ENCODE measurements at places on chromosomes 1 and 21. TPM values are rescaled to one million over a fixed set of nuclear protein-coding genes. Genes with fewer than 3 reads are reported as not detected.

DNA sequence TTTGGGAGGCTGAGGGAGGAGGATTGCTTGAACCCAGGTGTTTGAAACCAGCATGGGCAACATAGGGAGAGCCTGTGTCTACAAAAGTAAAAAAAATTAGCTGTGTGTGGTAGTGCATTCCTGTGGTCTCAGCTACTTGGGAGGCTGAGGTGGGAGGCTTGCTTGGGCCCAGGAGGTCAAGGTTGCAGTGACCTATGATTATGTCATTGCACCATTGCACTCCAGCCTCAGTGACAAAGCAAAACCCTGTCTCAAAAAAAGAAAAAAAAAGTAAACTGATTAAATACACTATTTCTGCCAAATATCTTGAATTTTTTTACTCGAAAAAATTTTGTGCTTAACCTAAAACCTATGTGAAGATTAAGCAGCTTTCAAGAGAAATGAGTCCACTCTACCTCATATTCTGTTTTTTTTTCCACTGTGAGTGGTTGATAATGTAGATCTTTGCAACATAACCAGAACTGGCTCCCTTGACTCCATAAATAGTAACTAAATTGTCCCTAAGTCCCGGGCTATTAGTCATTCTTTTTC lies 19.4 kb upstream of the ZNF281 start:
- DNase-seq, result no peak

DNA sequence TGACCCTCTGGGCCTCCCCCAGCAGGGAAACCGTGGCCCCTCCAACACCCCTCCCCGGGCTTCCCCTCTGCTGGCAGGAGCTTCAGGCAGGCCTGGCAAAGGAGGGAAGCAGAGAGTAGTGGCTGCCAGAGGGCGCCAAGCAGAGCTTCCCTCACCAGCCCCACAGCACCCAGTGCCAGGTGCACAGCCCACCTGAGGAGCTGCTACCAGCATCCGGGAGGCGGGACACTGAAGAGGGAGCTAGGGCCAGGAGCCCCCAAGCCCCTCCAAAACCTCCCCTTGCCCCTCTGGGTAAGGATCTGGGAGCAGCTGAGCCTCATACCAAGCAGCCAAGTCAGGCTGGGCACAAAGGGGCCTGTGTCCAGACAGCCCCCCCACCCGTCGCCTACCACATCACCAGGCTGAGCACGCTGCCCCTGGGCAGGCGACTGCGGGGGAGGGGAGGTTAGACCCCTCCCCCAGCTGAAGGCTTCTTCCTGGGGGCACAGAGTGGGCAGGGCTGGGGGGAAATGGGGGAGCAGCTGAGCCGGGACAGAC lies 19.6 kb downstream of the CCDC24 start:
- no peak for DNase-seq

NBPF10 gene
- polyA plus RNA-seq, result 0.57 TPM

DNA sequence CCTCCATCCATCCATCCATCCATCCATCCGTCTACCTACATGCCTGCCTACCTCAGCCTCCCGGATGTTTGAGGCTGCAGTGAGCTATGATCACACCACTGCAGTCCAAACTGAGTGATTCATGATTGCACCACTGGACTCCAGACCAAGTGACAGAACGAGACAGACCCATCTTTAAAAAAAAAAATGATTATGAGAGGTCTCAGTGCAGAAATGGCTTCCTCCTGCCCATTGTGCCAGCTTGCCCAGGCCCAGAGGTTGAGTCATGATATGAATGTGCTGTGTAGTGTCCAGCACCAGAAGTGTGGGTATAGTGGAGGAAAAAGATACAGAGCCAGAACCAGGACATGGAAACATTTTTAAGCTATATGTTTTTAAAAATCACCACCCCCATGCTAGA lies 149.9 kb downstream of the KIF26B start:
- DNase-seq, result no peak

GRCh38 chr1:85093644-85094043 lies 45.3 kb upstream of the MCOLN3 start:
- no peak for DNase-seq

LCE2B gene
- not detected for polyA plus RNA-seq

DNA sequence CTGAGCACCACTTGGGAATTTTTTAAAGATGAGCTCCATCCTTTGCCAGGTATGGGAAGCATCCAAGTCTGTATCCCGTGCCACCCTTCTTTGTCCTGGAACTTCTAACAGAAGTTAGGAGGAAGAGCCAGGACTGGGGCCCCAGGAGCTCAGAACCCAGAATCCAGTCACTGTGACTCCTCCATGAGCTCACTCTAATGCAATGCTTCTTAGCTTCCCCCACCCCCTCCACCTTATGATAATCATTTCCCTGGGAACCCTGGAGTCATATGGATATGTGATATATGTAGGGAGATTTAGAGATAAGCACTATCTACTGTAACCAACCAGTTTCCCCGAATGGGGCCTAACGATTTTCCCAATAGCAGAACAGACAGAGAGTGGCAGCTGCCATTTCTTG lies 758 bp upstream of the SPRR5 start:
- no peak for DNase-seq

- DNase-seq, result no peak
Measured at GRCh38 chr1:33009561-33009960, 27.1 kb downstream of the AK2 start.

GRCh38 chr1:167094690-167095089 lies 815 bp downstream of the STYXL2 start:
- DNase-seq, result no peak

DNA sequence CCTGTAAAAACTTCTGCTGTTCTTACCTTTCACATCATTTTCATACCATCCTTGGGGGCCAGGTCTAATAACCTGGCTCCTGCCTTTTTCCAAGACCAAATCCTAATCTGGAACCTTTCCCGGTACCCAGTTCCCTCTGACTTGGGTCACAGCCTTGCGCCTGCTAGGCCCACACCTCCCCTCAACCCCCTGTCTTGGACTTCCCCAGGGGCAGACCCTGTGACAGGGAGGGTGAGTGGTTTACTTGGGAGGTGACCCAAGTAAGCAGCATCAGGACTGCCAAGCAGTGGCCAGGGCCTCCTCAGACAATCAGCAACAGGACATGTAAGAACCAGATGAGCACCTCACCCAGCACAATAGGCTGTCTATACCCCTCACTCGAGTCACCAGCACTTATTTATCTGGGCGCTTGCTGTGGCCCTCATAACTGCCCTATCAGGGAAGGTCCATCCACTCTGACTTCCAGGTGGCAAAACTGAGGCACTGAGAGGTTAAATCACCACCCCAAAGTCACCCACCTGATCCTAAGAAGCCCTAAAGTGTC lies 124.7 kb downstream of the MATN1 start:
- DNase-seq, result no peak

ANXA9 gene
- polyA plus RNA-seq, result not detected

- no peak for DNase-seq
Measured at GRCh38 chr1:56064705-56065104, 514.7 kb downstream of the PLPP3 start.

DNA sequence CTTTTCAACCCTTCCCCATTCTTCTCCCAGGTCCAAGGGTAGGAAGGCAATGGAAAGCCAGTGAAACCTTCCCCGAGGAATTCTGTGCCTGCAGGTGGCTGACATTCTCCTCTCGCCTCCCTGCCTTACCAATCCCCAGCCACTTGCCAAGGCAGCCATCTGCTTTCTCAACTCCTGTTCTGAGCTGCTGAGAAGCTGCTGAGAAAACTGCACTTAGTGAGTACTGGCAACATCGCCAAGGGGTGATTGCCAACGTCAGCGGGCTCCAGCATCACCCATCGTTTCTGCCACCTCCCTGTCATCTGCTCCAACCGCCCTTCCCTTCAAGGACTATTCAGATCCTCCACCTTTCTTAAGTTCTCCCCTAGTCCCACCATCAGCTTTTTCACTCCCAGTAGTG lies 106.0 kb downstream of the PTPRU start:
- no peak for DNase-seq

IFI6 gene
- 58.0 TPM for polyA plus RNA-seq

- DNase-seq, result no peak
Measured at GRCh38 chr1:206826394-206826793, 39.0 kb upstream of the IL20 start.

DNA sequence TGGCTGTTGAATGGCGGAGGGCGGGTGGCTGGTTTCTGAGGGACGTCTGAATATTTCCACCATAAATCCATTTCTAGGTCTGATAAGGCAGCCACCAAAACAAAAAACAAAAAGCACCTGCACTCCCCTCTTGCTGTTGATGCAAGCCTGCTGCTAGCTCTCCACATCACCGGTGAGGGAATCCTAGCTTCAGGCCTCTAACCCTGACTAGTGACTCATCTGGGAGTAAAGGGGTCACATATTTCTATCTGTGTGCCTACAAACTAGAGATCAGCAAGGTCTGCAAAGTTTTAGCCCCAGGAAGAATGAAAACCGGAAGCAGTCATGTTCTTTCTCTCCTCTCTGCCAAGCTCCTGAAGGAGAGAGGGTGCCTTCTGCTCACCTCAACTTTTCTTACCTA lies 10.3 kb upstream of the ERMAP start:
- DNase-seq, result no peak

DNA sequence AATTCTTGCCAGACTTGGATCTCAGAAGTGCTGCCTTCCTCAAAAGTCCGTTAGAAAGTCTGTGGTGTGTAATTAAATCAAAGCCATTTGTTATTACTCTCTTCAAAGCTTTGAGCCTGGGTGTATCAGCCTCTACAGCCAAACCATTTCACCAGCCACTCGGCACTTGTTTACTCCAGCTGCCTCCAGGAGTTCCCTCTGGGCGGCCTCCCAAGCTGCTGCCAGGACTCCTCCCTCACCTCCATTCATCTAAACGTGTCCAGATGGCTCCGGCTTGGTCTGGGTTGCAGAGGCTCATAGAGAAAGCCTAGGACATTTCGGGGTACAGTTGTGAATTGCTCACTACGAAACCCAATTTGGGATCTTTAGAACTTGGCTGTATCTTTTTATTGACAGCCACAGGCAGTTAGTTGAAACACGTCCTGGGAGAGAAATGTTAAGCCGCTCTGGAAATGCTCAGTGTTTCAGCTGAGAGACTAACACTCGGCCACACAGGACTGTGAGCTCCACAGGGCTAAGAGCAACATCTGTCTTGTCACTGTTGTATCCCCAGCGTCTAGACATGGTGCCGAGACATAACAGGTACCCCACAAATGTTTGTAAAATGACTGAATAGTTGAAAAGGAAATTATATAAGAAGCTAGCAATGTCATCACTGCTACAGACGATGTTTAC lies 116.9 kb upstream of the NGF start:
- no peak for DNase-seq

DNA sequence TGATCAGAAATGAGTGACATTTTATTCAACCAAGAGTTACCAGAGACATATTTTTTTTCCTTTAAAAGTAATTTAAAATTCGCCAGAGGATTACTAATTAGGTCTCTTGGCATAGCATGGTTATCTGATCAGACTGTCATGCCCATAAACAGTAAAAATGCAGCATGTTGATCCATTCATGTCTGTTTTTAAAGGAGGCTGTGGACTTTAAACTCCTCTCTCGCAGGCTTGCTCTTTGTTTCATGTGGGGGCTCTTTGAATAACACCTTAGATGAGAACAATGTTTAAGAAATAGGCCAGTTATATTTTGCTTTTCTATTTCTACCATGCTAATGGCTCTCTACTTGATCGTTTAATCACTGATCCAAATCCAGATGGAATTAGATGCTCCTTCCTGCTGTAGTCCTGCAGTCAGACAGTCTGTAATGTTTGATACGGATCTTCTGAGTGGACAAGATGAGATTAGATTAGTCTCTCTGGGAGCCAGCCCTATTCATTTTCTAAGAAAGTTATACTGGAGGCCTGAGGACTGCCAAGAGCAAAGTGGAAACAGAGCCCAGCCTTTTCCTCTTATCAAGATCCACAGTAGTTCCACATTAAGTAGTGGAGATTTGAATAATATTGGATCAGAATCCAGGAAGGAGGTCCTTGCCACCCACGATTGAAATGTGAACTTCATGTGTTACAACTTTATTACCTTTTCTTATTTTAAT lies 197.4 kb downstream of the HS2ST1 start:
- DNase-seq, result no peak

LMOD1 gene
- polyA plus RNA-seq, result 0.19 TPM

GRCh38 chr1:156642265-156643048 lies 540 bp downstream of the BCAN start:
- DNase-seq, result no peak

- no peak for DNase-seq
Measured at GRCh38 chr1:235758931-235759330, 107.8 kb downstream of the LYST start.

GRCh38 chr1:203128716-203129500 lies 1.4 kb downstream of the ADORA1 start:
- DNase-seq, result no peak

DNA sequence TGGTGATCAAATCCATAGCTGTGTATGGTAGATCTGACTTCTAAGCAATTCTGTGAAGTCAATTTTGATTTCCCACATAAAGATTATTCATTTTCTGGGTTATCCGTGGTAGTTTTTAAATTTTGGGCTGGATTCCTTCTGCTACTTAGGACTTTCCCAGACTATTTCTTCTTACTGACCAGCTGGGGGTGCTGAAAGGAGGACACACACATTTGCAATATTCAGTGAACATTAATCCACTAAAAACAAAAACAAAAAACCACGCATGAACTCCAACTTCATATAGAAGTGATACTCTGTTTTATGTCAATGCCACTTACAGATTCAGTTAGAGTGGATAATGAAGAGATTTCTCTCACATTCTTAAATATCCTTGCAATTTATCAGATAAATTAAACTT lies 105.4 kb downstream of the KCTD3 start:
- DNase-seq, result no peak

EPHA2 gene
- polyA plus RNA-seq, result 169 TPM

GRCh38 chr1:35717911-35718476 lies 690 bp downstream of the C1orf216 start:
- peak; percentile 51 for DNase-seq

DNA sequence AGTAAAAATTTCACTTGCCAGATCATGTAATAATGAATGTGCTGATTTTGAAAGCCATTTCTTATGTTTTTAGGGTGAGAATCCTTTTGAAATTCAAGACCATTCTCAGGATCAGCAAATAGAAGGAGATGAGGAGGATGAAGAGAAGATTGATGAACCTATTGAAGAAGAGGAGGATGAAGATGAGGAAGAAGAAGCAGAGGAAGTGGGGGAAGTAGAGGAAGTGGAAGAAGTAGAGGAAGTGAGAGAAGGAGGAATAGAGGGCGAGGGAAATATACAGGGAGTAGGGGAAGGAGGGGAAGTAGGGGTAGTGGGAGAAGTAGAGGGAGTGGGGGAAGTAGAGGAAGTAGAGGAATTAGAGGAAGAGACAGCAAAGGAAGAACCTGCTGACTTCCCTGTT lies 32.4 kb downstream of the ZNF326 start:
- no peak for DNase-seq

- peak; percentile 45 for DNase-seq
Measured at GRCh38 chr21:14480411-14481031, 65.6 kb downstream of the SAMSN1 start.

COL6A2 gene
- 3.4 TPM for polyA plus RNA-seq

C1QB gene
- not detected for polyA plus RNA-seq

HOOK1 gene
- polyA plus RNA-seq, result not detected

GRCh38 chr1:246608616-246609376 lies 42.5 kb downstream of the CNST start:
- peak; percentile 99 for DNase-seq

FGR gene
- polyA plus RNA-seq, result 0.16 TPM

DNA sequence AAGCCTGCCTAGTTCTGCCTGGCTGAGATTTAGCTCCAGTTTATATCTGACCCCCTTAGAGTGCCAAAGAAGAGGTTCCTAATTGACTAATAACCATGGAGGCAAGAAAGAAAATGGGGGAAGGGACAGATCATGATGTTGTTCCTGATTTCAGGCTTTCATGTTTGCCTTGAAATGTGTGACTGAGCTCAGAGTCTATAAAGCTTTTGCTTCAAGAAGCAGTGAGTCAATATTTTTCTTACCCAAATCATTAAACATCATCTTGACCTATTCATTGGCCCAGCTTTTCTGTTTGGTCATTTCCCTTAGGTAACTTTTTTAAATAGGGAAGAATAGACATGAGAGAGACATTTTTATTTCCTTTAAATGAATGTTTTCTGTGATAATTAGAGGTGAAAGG lies 55.9 kb downstream of the HHAT start:
- DNase-seq, result no peak
